ENCODE measurements at places on chromosomes 16 and 17.
A peak's percentile ranks its signal among the peaks of the same experiment; 100 is the strongest.

- no peak for DNase-seq
Observed at GRCh38 chr17:62848334-62848733, 40.2 kb upstream of the MARCHF10 start.

GRCh38 chr17:17425591-17425990 is 51.2 kb upstream of the MED9 start:
- DNase-seq, result no peak

DNA sequence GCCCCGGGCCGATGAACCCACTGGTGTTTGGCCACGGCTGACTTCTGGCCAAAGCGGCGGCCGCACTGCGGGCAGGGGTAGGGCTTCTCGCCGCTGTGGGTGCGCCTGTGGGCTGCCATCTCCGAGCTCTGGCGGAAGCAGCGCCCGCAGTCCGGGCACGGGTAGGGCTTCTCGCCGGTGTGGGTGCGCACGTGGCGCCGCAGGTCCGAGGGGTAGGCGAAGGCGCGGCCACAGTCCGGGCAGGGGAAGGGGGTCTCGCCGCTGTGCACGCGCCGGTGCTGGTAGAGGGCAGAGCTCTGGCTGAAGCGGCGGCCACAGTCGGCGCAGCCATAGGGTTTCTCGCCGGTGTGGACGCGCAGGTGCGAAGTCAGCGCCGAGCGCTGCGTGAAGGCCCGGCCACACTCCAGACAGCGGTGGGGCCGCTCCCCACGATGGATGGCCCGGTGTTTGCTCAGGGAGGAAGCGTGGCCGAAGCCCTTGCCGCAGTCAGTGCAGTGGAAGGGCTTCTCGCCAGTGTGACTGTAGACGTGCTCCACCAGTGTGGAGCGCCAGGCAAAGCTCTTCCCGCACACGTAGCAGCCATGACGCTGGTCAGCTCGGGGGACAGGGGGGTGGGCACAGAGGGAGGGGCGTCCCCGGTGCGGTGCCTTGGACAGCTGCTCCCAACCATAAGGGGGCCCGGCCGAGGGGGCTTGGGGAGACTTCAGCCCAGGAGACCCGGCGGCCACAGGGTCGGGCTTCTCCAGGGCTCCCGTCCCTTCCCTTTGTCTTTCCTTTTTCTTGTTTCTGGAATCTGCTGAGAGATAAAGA is 2.7 kb downstream of the ZNF764 start:
- no peak for DNase-seq

DNA sequence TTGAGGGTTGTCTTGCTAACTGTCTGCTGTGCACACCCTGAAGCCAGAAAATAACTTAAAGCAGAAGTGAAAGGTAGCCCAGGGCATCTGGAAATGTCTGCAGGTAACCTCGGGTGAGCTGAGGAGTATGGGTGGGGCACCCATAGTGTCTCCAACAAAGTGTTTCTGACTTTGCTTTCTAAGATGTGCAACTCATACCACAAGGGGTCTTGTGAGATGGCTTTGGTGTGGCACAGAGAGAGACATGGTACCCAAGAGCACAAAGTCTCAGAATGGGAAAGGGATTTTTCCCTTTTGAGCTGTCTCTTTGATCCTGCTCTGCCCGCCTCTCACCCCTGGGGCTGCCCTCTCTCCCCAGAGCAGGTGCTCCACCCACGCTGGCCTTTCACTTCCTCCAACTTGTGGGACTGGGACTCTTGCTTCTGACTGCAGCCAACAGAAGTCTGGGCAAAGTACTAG is 6.9 kb downstream of the CHD9 start:
- DNase-seq, result peak; percentile 10

DNA sequence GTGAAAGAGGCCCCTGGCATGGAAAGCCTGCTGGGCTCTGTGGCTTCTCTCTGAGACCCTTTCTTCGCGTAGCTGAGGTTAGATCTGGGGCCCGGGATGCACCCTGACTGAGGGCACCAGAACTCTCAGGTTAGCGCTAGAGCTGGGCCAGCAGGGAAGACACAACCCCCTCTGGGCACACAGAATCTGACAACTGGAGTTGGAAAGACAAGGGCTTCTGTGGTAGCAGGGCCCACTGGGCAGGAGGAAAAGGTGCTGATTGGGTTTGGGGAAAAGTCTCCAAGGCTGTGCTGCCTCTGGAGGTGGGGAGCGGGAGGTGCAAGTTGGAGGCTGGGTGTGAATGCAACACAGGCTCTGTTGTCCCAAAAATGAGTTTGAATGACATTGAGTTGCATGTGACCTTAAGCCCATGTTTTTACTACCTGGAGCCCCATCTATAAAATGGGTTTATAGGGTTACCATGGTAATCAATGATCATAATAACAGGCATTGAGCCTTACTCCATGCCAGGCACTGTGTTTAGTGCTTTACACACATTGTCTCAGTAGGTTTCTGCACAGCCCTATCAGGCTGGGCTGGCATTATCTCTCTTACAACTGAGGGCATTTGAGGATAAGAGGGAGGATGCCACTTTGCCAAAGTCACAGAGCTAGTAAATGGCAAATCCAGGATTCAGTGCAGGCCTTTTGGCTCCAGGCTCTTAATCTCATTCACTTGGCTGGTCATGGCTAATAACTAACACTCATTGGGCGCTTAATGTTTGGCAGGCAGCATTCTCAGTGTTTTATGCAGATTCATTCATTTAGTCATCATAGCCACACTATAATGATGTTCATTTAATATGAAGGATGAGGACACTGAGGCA is 9.5 kb upstream of the IGFBP4 start:
- DNase-seq, result no peak

GRCh38 chr17:27986805-27987684 is 55.4 kb upstream of the NLK start:
- DNase-seq, result no peak

DNA sequence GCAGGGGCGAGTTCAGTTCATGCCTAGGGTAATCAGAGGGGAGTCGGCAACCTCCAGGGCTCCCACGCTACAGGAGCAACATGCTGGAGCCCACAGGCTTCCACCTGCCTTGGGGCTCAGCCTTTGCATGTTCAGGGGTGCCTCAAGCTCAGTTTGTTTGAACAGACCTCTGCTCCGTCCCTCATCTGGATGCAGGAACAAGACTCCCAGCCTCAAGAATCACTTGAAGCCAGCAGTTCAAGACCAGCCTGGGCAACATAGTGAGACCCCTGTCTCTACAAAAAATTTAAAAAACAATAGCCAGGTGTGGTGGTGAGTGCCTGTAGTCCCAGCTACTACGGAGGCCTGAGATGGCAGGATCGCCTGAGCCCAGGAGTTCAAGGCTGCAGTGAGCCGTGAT is 4.9 kb upstream of the HSD11B2 start:
- DNase-seq, result no peak

DNA sequence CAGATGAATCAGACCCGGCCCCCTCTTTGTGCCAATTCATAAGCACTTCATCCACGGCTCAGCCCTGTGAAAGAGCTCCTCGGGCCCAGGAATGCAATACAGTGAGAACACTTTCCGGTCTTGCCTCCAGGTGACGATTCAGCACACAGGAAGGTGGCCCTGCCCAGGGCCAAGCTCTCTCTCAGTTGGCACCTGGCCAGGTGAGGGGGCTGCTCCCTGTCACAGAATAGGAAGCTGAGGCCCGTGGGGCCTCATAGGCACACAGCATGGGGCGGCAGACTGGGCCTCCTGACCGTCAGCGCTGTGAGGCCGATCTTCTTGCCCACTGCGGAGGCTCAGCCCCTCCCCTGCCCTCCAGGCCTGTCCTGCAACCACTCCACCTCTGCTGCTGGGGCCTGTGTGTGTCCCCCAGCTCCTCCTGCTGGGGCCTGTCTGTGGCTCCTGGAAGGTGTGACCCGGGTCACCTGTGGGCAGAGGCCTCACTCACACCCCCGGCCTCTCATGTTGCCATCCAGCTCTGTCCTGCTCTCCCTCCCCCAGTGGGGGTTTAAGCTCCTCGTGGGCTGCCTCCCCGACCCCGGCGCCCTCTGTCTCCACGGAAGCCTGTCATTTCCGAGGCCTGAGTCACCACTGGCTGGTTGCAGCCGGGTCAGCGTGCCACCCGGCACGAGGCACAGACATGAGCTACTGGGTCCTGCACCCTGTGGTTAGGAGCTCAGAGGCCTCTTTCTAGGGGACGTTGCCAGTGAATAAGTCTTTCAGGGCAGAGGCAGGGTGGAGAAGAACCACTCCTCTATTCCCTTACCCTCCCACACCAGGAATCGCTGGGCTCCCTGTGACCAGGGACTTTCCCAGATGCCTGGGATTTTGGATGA is 114.4 kb downstream of the SEC14L1 start:
- no peak for DNase-seq

- no peak for DNase-seq
Observed at GRCh38 chr16:47716571-47716970, 255.4 kb downstream of the PHKB start.

- DNase-seq, result no peak
Observed at GRCh38 chr16:73228649-73229048, 180.7 kb upstream of the ZFHX3 start.

- no peak for DNase-seq
Observed at GRCh38 chr17:75535119-75535537, 9.6 kb downstream of the LLGL2 start.

GRCh38 chr17:10053782-10054540 is 144.4 kb downstream of the GAS7 start:
- DNase-seq, result no peak

GRCh38 chr17:51888816-51889215 is 269.7 kb downstream of the CA10 start:
- no peak for DNase-seq

- no peak for DNase-seq
Observed at GRCh38 chr17:62732125-62732524, 76.0 kb downstream of the MARCHF10 start.

DNA sequence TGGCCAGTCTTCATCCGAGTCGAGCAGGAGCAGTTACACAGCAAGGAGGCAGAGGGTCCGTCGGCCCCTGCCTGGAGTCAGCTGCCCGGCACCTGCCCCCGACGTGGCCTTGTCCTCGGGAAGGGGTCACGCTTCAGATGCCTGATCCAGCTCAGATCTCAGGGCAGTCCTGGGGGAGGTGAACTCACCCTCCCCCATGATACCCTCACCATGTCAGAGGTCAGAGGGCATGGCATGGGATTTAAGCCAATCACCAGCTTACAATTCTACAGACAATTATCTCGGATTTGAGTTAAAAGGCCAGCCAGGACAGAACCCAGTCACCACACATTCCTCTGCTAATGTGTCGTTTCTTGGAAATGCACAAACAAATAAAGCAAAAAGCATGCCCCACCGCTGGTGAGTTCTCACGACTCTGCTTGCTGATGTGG is 211.3 kb downstream of the FOXL1 start:
- no peak for DNase-seq

GRCh38 chr16:49972961-49973360 is 52.1 kb upstream of the CNEP1R1 start:
- no peak for DNase-seq

- no peak for DNase-seq
Observed at GRCh38 chr16:31413381-31413780, 14.8 kb downstream of the COX6A2 start.

DNA sequence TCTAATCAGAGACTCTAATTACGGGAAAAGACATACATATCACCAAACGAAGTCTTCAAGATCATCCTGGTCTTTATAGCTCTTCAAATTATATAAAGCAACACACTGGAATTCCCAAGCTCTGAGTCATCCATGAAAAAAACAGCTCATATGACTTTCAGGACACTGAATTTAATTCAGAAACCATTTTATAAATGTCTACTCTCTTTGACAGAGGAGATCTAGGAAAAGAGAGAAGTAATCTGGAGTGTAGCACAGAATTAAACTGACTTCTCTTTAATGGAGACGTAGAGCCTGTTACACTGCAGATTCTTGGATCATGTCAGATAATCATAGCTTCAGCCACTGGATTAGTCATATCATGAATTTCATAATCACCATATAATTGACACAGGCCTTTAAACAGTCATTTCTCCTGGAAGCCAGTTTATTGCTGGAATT is 86.8 kb upstream of the WSB1 start:
- DNase-seq, result no peak

DNA sequence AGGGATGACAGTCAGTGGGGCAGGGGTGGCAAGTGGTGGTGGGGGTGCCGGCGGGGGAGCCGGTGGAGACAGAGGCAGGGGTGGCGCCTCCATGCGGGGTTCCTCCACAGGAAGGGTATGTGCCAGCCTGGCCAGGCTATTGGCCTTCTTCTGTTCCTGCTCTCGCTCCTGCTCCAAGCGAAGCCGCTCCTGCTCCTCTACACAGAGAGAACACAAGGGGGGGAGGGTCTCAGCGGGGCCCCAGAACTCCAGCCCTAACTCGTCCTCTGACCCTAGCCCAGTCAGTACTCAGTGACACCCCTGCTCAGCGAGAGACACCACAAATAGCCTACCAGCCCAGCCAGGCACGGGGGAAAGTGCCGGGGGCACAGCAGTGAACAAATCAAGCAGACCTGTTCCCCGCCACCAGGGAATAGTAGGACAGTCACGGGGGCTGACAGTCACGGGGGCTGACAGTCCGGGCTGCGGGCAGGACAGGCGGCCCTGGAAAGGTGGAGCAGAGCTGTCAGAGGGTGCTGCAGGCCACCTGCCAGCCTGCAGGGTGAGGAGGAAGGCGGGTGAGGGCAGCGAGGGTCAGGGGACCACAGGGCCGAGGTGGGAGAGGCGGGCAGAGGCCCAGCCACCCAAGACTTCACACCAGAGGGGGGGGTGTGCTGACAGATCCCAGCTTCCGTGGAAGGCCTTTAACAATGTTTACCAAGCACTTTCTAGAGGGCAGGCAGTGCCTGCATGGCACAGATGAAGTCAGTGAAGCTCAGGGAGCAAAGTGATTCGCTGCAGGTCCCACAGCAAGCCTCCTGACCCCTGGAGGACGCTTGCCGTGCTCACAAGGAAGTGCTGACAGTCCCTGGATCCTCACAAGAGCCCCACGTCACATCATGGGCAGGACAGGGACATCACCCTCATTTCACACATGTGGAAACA is 5.3 kb downstream of the MNT start:
- DNase-seq, result no peak

GRCh38 chr16:68298312-68298711 is 12.4 kb downstream of the SLC7A6OS start:
- DNase-seq, result no peak
